ENCODE measurements at places on chromosomes 5 and 9.

- peak; percentile 41 for DNase-seq
- peaks cover 2% of the 10 kb centered on the region for H3K27me3 ChIP-seq
- H3K4me1 ChIP-seq = peaks cover 12% of the 10 kb centered on the region
- H3K4me3 ChIP-seq = peak overlapping the region; percentile 90
- peak overlapping the region; percentile 83 for H3K27ac ChIP-seq
These were observed 569 bp downstream of the HINT2 start for GRCh38 chr9:35814106-35814840.

DNA sequence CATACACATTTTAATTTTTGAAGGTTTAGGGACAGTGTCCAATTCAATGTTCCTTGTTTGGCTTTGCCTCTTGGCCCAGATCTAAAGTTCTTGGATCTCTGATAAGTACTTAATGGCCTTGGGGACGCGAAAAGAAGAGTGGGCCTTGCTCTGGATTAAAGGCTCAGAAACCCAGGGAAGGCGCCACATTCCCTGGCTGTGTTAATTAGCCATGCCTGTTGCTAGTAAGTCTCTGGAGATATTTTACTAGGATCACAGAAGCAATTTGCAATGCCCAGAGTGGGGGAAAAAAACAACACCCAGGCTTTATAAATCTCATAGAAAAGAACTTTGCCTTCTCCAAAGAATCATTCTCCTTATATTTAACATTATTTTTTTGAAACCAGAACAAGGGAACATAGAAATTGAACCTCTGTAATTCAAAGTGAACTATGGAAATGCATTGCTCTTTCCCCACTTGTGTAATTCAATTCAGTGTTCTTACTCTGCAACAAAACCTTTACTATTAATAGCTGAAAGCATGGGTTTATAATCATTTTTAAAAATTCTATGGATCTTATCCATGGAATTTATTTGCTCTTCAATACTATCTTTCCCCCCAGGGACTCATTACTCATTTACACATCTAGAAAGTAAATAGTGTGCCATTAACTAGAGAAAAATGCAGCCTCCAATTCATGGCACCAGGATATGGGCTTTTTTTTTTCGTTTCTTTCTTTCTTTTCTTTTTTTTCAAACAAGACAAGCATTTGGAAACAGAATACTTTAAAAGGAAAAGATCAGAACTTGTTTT, 172.2 kb upstream of the ANKRD55 start:
- no peak overlapping the region for H3K27ac ChIP-seq
- no peak for DNase-seq
- no peak overlapping the region for H3K4me3 ChIP-seq
- H3K36me3 ChIP-seq = no peaks in the 10 kb centered on the region
- no peaks in the 10 kb centered on the region for H3K27me3 ChIP-seq

GRCh38 chr9:34102796-34103195, 23.7 kb downstream of the DCAF12 start:
- no peak overlapping the region for H3K27ac ChIP-seq
- H3K4me3 ChIP-seq = no peak overlapping the region
- H3K4me1 ChIP-seq = no peaks in the 10 kb centered on the region

DNA sequence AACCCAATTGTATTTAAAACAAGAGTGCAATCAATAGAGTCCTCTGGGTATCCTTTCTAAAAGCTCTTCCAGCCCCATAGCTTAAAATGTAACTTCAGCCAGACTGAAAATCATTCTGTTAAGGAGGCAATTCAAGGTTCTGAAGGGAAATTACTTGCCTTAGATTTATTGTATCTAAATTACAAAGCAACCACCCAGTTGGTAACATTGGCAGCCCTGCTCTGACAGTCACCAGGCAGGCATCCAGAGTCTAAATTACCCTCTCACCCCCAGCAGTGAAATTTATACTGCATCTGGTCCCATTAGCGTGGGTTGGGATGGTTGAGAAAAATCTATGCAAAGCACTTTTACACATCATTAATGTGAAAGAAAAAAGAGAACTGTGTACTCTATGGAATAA, 514.7 kb downstream of the MTRR start:
- no peak overlapping the region for H3K27ac ChIP-seq
- no peak overlapping the region for H3K4me3 ChIP-seq
- no peaks in the 10 kb centered on the region for H3K27me3 ChIP-seq
- H3K4me1 ChIP-seq = no peaks in the 10 kb centered on the region
- no peaks in the 10 kb centered on the region for H3K36me3 ChIP-seq

DNA sequence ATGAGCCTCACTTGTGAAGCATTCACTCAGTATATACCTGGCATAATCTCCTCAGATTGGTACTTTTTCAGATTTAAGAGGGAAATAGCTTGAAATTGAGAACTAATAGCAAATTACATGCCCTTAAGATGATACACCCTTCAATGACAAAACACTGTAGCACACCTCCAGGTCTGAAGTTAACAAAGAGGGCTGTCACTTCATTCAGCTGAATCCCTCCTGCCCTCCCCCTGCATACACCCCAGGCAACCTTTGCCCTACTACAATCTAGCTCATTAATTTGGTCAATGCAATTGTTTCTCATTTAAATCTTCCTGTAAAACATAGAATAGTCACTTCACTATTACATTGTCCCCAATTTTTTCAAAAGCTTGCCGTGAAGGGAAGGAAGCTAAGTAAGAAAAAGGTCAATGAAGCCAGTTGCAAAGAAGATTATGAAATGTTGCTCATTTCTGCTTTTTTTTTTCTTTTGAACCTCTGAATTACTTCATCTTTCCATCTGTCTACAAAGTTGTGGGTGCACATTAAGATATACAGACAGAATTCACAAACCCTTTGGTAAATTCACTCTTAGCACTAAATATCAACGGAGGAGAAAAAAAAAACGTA, 294.8 kb upstream of the PTGER4 start:
- no peaks in the 10 kb centered on the region for H3K36me3 ChIP-seq
- no peak overlapping the region for H3K4me3 ChIP-seq
